ENCODE measurements at places on chromosomes 16 and 17.

DNA sequence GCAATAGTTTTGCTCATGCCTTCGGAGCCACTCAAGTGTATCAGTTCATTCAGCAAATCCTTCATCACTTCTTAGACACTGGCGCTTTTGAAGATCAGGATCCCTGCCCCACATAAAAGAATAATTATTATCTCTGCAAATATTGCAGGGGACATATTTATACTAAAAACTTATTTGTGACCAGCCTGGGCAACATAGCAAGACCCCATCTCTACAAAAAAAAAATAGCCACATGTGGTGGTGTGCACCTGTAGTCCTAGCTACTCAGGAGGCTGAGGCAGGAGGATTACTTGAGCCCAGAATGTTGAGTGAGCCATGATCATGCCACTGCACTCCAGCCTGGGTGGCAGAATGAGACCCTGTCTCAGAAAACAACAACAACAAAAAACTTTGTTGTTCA, 1.7 kb upstream of the APPBP2 start:
- DNase-seq, result no peak

DNA sequence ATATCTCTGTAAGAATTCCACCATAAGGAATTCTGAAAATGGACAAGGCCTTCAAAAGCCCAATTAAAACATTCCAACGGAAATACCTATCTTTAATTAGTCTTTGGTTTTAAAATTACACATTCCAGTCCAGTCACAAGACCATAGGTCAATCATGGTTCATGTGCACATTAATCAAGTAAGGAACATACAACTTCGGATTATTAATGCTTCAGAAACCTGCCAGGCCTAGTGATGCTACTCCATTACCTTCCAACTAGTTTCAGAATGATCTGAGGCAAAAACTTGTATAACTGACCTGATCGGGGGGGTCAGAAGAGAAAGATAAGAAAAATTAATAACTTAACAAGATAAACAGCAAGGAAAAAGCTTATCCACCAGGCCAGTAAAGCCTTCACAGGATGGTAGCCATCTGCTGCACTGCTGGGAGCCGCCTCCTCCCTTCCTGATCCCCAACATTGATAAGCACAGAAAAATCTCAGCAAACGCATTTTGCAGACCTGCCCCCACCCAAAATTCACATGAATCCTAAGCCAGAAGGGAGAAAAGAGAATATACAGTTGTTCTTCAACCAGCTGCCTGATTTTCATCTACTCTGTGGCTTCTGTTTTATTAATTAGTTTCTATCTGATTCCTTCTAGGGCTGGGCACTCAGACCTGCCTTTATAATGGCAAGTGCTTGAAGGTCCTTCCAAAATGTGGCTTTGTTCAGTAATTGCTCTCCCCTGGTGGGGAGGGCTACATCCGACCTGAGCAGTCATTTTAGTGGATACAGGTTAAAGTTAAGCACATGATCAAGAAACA, 6.0 kb downstream of the SDR42E1 start:
- DNase-seq, result no peak

- DNase-seq, result no peak
Measured at GRCh38 chr16:53693320-53693719, 10.3 kb downstream of the RPGRIP1L start.

DNA sequence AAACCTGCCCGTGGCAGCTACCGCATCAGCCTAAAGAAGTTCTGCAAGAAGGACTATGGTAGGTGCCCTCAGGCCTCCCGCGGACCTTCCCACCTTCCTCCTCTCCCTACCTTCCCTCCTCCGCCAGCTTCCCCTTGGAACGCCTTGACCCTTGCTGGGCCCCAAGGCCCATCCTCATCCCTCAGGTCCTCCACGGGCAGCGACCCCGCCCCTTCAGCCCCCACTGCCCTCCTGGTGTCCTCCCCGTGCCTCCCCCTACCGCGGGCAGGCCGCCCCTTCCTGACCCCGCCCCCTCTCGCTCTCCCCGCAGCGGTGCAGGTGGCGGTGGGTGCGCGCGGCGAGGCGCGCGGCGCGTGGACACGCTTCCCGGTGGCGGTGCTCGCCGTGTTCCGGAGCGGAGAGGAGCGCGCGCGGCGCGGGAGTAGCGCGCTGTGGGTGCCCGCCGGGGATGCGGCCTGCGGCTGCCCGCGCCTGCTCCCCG, 1.4 kb upstream of the TBC1D24 start:
- no peak for DNase-seq

- peak; percentile 93 for DNase-seq
Measured at GRCh38 chr17:20063665-20064648, 54.8 kb downstream of the SPECC1 start.

DNA sequence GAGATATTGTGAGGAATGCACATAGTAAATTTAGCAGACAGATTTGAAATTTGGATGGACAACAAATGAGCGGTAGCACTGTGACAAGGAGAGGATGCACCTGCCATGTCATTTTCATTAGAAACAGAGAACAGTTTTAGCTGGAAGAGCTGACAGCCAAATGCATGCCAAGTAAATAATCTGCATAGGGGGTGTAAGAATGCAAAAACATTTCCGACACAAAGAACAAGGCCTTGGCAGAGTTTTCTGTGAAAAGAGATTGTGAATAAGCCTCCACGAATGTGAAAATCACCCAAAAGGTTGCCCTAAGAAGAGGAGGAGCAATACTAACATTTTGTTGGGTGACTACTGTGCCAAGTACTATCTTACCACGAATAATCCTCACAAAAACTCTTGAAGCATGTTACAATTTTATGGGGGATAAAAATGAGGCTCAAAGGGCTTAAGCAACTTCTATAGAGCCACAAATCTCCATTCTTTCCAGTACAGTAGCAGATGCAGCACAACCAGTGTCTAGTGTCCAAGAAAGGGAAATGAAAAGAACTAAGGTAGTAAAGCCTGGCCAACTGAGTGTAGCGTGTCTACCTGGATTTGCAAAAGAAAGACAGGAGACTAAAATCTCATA, 28.3 kb downstream of the TMEM100 start:
- DNase-seq, result no peak

GRCh38 chr16:89090182-89090630, 3.4 kb upstream of the ACSF3 start:
- DNase-seq, result no peak

GRCh38 chr17:27322026-27322425, 28.1 kb downstream of the WSB1 start:
- DNase-seq, result no peak

DNA sequence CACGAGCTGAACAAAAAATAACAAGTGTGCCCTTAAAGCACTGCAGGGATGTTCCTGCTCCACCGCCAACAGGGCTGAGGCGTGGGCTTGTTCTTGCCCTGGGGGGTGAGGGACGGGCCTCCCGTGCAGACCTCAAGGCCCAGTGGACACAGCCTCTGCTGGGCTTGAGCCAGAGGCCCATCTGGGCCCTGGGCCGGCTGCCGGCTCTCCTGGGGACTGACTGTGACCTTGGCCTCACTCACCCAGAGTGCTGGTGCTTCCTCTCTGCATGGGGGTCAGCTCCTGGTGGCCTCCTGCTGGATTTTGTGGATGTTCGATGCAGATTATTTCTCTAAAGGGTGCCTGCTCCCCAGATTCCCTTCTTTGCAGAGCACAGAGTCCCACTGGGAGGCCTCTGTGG, 54.2 kb upstream of the CDR2 start:
- no peak for DNase-seq

DNA sequence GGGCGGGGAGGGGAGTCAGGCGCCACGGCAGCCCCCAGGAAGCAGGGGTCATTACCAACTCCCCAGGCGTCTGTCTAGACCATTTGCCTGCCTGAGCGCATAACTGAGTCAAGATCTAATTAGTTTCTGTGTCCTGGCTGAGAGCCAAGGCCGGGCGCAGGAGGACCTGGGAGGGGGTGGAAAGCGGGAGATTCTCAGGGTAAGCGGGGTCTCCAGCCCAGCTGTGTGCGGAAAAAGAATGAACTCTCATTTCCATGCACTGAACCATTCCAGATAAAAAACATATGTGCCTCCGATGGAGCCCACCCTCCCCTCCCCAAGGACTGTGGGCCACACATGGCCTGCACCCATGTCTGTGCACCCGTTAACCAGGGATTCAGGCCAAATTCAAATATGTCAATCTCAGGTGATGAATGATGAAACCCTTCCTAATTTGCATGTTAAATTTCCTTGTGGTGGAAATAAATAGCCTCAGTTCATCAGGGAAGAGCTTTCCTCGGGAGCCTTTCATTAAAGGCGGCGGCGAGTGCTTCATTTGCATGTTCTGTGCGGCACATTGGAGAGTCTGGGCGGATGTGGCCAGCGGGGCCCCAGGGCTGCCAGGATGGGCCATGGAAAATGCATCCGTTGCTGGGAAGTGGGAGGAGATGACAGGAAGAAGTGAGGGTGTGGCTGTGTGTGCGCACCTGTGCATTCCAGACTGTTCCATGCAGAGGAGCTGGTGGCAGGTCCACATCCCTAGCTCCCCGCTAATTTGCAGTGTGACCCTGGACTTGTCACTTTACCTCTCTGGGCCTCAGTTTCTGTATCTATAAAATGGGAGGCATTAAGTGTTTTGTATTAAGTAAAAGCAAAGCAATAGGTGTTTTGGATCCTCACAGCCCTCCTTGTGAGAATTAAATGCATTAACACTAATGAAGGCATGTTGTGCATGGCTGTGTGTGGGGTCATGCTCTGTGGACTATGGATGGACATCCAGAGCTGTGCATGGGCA, 151.1 kb downstream of the SDK2 start:
- no peak for DNase-seq

DNA sequence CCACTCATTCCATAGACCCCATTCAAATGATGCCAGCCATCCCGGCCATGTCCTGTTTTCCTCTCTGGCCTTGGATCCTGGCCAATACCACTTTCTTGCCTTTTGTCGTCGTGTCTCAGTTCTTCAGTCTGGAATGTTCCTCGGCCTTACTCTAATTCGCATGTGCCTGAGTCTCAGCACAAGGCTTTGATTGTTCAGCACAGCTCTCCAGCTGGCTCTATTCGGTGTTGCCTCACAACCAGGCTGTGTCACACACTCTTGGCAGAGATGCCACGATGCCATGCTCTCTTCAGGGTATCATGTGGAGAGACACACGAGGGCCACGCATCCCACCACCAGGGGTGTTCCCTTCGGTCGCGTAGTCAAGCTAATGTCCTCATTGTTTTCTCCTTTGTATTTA, 1.8 kb upstream of the VPS4A start:
- DNase-seq, result no peak

- no peak for DNase-seq
Measured at GRCh38 chr16:12391956-12392355, 411.7 kb downstream of the CPPED1 start.

DNA sequence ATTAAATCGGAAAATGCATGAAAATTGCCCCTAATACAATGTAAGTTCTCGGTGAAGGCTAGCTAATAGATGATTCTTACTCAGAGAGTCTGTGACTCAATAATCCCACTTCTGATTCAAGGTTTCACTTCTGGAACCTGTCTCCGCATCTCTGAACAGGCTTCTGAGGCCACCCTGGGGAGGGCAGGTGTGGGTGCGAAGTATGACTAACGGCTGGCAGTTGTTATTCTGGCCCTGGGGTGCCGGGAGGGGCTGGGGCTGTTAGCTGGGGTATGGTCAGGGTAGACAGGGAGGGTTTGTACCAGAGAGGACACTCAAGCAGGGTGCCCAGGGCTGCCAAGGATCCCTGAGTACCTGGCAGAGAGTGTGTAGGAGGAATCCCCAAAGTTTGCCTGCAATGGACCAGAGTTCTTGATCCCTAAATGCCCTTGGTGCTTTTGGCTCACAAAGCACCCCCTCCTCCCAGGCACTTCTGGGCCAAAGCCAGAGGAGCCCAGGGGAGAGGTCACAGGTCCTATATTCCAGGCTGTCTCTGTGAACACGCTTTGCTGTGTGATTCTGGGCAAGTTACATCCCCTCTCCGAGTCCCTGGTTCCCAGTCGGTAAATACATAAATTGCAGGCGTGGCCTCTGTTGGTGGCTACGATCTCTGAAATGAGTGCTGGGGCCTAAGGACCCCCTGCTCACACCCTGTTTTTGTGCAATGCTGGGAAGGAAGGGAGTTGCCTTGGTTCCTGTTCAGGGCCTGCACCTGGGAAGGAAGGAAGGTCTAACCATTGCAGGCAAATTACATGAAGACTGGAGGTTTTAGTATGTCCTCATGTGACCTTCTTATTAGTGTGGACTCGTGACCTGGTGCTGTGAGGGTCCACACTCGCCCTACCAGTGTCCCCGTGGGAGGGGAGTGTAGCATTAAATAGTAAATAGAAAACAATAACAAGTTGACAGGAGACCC, 49.9 kb upstream of the CPNE2 start:
- no peak for DNase-seq

DNA sequence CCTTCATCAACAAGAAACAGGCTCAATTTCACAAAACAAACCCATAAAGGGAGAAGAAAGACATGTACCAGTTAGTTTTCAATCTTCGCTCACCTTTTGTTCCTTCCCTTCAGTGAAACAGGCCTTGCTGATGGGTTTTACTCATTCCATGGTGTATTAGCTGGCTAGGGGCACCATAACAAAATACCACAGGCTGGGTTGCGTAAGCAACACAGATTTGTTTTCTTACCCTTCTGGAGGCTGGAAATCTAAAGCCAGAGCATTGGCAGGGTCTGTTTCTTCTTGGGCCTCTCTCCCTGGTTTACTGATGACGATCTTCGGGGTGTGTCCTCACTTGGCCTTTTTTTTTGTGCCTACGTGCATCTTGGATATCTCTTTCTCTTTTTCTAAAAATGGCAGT, 383.4 kb upstream of the RBFOX1 start:
- no peak for DNase-seq

DNA sequence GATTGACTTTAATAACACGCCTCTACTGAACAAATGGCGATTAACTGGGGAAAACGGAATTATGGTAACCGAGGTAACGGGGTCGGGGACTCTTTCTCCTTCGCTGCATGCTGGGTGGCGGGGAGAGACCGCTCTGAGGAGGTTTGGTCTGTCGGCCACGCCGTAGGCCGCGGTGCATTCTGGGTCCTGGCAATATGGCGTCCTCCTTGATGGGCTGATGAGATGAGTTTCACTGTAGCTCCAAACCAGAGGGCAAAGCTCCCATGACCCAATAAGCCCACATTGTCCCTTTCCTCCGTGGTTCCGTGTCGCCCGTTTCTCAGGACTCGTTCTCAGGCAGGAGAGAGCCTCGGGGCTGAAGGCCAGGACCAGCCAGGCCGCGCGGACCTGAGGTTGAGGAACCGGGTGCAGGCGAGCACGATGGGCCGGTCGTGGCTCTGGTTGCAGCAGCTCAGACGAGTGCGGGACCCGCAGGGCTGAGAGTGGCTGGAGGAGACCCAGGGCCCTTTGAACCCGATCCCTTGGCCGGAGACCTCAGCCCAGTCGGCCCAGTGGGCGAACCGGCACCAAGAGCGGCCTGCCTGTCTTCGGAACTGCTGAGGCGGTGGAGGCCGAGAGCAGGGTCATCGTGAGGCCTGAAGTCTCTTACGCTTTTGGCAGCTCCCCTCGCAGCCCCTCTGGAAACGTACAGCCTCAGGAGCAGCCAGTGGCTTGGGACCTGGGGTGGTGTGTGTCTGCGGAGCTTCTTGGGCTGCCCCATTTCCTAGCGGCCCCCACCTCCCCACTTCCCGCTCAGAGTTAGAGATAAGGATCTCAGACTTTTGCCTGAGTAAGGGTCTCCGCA, at the start of gene RPTOR:
TSS of gene RPTOR (plus strand) at position 184 of the 844 bp plus-strand sequence. CDS start 792 bp downstream, outside the sequence.
- peak; percentile 92 for DNase-seq

- DNase-seq, result no peak
Measured at GRCh38 chr17:31373150-31374093, 18.1 kb upstream of the RAB11FIP4 start.

- no peak for DNase-seq
Measured at GRCh38 chr17:43430936-43431713, 32.3 kb downstream of the ARL4D start.
